ENCODE measurements at places on chromosomes 3 and 15.

DNA sequence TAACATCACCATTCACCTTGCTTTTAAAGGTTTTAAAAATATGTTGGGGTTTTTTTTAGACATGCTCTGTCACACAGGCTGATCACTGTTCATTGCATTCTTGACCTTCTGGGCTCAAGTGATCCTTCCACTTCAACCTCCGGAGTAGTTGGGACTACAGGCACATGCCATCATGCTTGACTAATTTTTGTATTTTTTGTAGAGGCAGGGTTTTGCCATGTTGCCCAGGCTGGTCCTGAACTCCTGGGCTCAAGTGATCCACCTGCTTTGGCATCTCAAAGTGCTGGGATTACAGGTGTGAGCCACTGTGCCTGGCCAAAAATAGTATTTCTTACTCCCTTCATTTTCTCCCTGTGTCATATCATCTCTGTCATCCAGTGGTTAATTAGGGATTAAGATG lies 101.4 kb downstream of the PIK3R4 start:
- DNase-seq, result no peak

DNA sequence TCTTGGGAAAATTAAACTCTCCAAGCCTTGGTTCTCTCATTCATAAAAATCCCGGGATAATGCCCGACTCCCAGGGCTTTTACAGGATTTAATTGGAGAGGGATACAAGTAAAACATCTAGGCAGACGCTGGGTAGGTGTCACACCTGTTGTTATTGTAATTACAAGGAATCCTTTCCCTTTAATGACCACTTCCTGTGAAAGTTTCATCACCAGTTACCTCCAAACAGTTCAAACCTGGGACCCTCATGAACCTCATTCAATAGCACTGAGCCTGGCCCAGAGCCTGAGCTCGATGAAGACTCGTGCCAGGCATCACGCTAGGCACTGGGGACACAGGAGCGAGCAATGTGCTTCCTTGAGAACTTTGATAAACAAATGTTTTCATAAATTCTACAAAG lies 2.1 kb upstream of the RYK start:
- no peak for DNase-seq

DNA sequence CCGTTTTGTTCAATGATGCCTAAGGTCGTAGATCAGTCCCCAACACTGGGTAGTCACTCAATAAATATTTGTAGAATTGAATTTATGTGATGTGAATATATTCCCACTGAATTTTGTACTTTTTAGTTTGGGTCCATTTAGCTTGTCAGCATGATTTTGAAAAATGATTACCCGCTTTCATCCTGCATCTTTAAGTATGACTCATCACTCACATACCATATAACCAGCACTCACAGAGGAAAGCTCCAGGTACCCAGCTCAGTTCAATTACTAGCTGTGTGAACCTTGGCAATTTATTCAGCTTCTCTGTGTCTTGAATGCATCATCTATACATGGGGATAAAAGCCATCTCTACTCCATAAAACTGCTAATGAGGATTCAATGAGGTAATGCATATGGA lies 2.2 kb upstream of the MLF1 start:
- DNase-seq, result no peak

GRCh38 chr15:85559530-85559929 lies 179.1 kb downstream of the AKAP13 start:
- DNase-seq, result no peak

DNA sequence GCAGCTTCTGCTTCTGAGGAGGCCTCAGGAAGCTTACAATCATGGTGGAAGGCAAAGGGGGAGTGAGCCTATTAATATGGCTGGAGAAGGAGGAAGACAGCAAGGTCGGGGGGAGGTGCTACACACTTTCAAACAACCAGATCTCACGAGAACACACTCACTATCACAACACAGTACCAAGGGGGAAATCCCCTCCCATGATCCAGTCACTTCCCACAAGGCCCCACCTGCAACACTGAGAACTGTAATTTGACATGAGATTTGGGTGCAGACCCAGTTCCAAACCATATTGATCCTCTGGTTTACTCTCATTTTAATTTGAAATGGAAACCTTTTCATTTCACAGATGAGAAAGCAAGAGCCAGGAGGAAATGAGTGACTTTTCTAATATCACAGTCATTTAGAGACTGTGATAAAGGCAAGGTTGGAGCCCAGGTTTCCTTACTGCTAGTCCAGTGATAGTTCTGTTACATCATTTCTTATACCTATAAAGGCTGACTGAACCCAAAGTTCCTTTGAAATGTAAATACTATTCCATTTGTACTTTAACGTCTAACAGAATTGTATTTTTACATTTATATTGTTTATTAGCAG lies 105.8 kb upstream of the GAP43 start:
- DNase-seq, result no peak

GRCh38 chr3:129855170-129855831 lies 38.2 kb downstream of the TMCC1 start:
- no peak for DNase-seq

DNA sequence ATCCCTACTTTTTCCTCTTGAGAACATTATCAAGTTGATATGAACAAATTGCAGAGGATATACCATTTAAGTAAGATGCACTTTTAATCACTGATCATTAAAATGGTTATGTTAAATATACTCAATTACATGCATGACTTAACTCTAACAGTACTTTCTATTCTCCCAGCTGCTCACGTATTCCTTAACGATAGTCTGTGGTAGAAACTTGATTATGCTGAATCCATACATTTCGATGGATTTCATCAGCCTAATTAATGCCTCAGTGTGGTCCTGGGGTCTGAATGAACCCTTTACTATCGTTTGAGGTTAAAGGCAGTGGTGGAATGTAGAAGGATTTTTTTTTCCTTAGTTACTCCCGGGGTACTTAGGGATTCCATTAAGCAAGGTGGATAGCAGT lies 18.6 kb downstream of the SOX2 start:
- DNase-seq, result no peak

DNA sequence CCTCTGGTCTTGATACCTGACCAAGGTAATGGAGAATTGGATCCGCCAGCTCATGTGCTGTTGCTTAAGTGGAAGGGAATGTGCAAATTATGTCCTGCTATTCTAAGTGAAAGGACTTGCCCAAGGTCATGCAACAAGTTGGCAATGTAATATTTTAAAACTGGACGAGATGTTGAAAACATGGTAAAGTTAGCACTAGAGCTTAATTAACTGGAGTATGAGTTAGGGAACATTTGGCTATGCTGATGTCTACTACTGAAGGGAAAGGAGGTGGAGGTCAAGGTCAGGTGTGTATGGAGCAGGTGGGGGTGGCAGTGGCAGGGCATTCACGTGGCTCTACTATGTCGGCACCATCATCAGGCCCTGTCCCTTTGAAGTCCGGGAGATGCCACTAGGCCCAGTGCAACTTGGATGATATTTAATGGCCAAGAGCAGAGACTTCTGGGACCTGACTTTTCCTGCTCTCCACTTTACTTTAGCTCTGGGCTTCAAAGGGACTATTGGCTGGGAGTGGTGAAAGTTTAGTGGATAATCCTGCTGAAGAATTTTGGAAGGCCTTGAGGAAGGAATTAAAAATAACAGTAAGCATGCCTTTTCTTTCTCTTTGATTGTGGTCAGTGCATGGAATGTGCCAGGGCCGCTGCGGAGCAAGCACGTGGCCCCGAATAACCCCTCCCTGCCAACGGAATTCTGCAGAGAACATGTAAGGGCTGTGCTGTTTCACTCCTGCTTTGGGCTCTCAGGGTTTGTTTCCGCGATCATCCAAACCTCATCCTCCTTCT lies 14.9 kb downstream of the SMAD3 start:
- DNase-seq, result no peak
